ENCODE measurements at places on chromosomes 5 and 9. TPM values are rescaled to one million over a fixed set of nuclear protein-coding genes. Genes with fewer than 3 reads are reported as not detected.
A peak's percentile ranks its signal among the peaks of the same experiment; 100 is the strongest.

GRCh38 chr9:77834898-77835488, 186.9 kb upstream of the GNA14 start:
- H3K4me1 ChIP-seq, result no peaks in the 10 kb centered on the region
- H3K27me3 ChIP-seq, result no peaks in the 10 kb centered on the region
- no peak overlapping the region for H3K4me3 ChIP-seq
- no peaks in the 10 kb centered on the region for H3K36me3 ChIP-seq

Gene GLDC
- 48.8 TPM for polyA plus RNA-seq

Gene MUSK
- polyA plus RNA-seq, result not detected

DNA sequence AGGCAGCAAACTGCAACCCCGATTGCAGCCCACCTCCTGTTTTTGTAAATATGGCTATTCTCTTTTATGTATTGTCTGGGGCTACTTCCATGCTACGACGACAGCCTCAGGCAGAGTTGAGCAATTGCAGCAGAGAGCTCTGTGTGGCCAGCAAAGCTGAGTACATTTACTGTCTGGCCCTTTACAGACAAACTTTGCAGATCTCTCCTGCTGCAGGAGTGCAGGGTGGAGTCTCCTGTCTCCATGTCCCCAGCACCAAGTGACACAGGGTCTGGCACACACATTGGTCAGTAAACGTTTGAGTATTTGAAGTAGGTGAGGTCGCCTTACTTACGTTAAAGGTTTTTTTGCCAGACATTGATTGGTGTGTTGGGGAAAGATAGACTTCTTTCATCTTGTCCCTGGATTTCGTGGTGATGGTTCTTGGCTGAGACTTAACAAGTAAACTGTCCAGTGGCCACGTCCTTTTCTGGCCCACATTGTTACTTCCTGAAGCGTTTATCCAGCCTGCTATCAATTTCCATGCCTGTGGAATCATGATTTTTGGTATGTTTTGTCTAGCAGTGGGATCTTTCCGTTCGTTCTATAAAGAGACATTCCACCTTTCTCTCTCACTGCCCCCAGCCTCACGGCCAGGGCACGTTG, 27.2 kb downstream of the PRRC2B start:
- no peaks in the 10 kb centered on the region for H3K36me3 ChIP-seq
- peak overlapping the region; percentile 7 for H3K27ac ChIP-seq
- no peak overlapping the region for H3K4me3 ChIP-seq
- no peaks in the 10 kb centered on the region for H3K27me3 ChIP-seq
- peaks cover 25% of the 10 kb centered on the region for H3K4me1 ChIP-seq

GRCh38 chr5:151034422-151035379, 14.3 kb downstream of the GPX3 start:
- H3K36me3 ChIP-seq, result peaks cover 19% of the 10 kb centered on the region
- H3K27ac ChIP-seq, result no peak overlapping the region
- no peaks in the 10 kb centered on the region for H3K4me1 ChIP-seq
- DNase-seq, result no peak
- no peak overlapping the region for H3K4me3 ChIP-seq

DNA sequence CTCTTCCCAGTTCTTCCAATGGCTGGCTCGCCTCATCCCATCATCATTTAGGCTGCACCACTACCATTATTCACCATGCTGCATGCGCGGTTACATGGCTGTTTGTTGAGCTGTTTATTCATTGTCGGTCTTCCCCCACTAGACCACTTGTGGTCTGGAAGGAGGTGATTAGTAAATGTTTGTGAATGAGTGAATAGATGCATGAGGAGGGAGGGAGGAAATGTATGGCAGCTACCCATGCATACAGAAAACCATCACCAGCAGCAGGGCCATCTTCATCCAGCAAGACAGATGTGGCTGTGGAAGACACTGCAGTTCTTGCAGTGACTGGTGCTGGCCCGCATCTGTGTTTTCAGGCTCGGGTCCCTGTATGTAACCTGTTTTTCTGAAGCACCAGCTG, 113.3 kb upstream of the SAP30L start:
- DNase-seq, result no peak
- no peak overlapping the region for H3K27ac ChIP-seq
- no peaks in the 10 kb centered on the region for H3K4me1 ChIP-seq
- H3K36me3 ChIP-seq, result no peaks in the 10 kb centered on the region
- H3K27me3 ChIP-seq, result no peaks in the 10 kb centered on the region
